ENCODE measurements at places on chromosomes 12 and 14.

GRCh38 chr14:100850841-100851585, 25.1 kb downstream of the MEG3 start:
- DNase-seq = peak; percentile 82

GRCh38 chr14:102849526-102850379, 72.5 kb downstream of the TRAF3 start:
- no peak for DNase-seq

- DNase-seq = no peak
Observed at GRCh38 chr12:5593086-5593485, 161.2 kb downstream of the NTF3 start.

DNA sequence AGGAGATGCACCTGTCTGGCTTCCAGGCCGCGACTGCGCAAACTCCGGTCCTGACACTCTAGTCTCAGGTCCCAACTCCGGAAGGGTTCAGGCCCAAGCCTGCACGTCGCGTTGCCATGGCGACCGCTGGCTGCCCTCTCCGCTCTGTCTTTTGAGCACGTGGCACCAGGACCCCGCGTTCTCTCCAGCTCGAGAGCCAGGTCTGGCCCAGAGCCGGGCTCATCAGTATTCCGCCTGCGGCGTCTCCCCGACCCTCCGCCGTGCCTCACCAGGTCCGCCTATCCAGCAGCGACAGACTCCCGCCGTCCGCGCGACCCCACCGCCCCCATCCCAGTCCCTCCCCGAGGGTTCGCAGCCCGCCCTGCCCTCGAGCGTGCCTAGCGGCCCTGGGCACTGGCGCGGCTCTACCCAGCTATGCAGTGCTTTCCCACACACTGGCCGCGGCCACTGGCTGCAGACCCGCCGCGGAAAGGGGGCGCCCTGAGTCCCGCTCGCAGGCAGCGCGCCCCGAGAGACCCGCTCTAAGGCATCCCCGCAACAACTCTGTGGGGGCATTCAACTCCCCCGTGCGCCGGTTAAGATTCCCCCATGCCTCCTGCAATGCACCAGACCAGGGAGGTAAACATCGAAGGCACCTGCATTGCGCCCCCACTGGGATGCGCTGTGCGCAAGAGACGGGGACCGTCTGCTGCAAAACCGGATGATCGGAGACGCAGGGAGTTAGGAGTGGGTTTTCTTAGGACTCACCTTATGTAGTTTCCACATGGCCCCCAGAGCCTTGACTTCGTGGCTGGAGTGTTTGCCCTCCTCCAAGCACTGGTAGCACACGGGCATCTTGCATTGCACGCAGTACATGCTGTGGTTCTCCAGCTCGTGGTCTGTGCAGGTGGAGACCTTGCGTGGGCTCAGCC, 1.3 kb downstream of the TRIM9 start:
- no peak for DNase-seq

DNA sequence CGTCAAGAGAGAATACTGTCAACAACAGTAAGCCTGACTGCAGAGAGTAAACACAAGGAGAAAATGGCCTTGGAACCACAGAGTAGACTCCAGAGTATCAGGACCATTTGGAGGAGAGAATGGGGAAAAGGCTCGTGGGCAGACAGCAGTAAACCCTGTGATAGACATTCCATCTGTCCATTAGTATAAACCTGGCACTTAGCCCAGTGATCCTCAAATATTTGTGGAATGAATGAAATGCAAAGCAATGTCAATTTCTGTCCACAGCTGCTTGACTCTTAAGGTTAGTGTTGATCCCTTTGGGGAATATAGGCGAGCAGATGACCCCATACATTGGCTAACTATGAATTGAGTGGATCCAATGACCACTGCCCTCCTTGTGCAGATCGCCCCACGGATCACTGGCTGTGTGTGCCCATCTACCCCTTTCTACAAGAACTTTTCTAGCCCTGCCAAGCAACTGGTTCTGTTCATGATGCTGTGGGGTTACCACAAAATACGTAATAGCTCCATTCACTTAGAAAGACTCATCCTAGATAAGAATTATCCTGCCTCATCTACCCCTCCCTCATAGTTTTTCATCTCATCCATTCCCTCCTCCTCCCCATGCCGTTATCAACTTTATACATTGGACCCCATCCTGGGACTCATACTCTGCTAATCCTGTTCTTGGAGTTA, 846.8 kb downstream of the NRXN3 start:
- DNase-seq = no peak

GRCh38 chr12:89650239-89650638, 58.4 kb downstream of the ATP2B1 start:
- DNase-seq = no peak

- DNase-seq = no peak
Observed at GRCh38 chr12:39012870-39013269, 107.5 kb upstream of the CPNE8 start.

DNA sequence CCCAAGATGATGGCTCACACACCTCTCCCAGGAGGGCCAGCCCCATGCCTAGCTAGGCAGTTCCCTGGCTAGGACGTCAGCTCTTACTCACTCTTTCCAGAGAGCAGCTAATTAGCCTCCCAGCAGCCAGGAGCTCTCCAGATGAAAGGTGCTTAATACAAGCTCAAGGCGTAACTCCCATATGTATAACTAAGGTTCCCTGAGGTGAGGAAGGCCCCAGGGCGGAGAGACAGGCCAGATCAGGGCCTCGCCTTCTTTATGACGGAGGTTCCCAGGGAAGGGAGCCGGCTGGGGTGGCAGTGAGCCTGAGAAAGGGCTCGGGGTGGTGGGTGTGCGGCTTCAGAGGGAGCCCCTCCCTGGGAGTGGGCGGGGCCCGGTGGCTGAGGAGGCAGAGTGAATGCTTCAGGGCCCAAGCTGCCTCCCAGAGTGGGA, 26.4 kb upstream of the ZFP36L1 start:
- peak; percentile 38 for DNase-seq

GRCh38 chr12:58648176-58648575, 272.1 kb downstream of the LRIG3 start:
- no peak for DNase-seq

- DNase-seq = peak; percentile 50
Observed at GRCh38 chr14:68911594-68912227, 67.4 kb downstream of the ACTN1 start.

DNA sequence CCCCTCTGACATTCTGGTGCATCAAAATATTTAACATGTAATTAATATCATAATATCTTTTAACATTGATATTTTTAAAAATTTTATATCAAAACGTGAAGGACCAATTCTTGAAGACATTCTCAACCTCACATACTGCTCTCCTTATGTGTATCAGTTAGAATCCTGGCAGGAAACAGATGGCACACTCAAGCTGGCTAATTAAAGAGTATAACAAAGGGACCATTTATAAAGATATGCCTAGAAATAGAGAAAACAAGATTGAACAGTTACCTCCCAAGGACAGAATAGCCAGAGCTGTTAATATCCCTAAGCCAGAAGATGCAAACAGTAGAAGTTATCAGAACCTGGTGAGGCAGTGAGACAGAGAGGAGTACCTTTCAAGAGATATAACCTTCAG, 368.7 kb downstream of the NELL2 start:
- no peak for DNase-seq

DNA sequence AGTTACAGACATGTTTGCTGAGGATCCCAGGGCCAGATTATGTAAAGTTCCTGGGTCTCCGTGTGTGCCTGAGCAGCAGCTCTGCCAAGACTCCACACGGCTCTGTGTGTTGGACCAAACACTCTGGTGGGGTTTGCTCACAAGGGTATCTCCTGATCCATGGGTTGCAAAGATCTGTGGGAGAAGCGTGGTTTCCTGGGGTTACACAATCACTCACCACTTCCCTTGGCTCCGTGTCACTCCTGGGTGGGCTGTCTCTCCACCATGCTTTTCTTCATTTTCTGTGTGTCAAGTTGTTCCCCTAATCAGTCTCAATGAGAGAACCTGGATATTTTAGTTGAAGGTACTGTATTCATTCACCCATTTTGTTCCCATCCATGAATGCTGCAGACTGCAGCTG, 1088.8 kb downstream of the FSCB start:
- no peak for DNase-seq

DNA sequence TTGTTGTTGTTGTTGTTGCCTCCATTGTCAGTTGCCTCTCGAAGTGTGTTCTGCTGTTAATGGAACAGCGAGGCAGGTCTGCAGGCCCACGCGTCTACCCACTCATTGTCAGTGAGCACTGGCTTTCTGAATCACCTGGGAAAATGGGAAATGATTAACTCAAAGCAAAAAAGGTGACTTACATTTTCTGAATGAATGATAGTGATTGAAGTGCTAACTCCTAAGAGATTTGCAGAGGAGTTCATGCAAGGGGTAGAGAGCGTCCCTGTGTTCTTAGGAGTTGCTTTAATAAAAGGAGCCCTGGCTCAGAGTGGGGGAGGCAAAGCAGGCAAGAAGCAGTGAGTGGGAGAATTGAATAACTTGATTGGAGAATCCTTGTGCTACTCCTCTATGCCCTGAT, 177.6 kb downstream of the CAND1 start:
- DNase-seq = no peak

- DNase-seq = no peak
Observed at GRCh38 chr12:64912516-64913255, 88.2 kb downstream of the TBC1D30 start.

DNA sequence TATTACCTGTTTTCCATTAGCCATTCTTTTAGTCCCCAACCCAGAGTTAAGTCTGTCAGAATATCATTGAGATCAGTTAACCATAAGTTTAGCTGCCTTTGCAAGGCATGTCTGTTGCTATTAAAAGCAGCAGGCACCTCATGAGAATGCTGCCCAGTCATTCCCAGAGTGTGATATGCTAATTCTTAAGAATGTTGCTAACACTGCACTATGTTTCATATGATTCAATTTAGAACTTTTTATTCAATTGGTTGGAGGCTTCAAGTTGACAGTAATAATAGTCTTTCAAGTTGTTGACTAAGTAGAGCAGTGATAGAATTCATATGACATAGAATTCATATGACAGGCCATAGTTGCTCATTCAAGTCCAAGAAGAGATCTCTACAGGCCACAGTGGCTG, 292.3 kb downstream of the FUT8 start:
- DNase-seq = no peak

- DNase-seq = no peak
Observed at GRCh38 chr12:98373025-98373554, 142.3 kb upstream of the TMPO start.

DNA sequence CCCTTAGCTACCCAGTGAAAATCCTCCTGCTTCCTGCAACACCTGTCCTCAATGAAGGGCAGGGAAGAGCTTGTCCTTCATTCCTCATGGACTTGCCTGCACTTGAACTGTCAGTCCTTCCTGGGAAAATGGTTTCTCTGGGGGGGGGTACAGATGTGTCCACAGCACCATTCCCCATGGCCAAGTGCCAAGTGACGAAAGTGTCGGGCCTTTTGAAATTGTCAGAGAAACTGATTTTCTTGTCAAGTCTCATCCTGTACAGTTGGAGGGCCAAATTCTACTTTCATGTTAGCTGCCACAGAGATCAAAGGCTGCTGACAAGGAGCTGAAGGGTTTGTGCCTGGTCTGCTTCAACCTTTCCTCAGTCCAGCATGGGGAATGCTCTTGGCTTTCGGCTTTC, 179.5 kb upstream of the PARP11 start:
- no peak for DNase-seq

GRCh38 chr12:18283831-18284230, 22.5 kb downstream of the PIK3C2G start:
- no peak for DNase-seq

DNA sequence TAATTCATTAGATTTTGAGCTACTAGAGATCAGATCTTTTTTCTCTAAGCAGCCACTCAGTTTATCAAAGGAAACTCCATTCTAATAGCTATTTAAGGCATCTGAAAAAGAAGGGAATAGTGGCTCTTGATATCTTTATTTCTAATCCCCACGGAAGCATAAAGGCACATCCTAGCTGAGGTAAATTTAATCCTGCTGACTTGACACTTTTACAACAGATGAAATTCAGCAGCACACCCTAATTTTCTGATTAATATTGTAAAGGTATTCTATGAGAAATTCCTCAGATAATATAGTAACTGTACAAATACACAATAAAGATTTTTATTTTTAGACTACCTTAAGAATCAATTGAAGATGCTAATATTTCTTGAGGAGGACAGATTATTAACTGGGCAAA, 916.4 kb downstream of the TMTC2 start:
- no peak for DNase-seq

DNA sequence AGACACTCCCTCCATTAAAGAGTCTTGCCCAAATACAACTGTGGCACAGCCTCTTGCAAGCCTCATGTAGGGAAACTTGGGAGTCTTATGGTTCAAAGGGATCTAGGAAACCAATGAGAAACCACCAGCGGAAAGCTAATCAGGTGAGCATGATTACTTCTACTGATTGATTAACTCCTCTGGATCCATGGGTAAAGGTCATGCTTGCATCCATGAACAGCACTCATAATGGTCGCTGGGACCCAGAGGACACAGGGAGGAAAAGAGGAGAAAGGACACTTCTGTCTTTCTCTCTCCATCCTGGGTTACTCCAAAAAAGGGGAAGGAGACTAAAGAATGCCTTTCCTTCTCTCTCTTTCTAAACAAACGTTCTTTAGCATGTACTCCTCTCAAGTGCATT, 1397.2 kb downstream of the LRFN5 start:
- no peak for DNase-seq

DNA sequence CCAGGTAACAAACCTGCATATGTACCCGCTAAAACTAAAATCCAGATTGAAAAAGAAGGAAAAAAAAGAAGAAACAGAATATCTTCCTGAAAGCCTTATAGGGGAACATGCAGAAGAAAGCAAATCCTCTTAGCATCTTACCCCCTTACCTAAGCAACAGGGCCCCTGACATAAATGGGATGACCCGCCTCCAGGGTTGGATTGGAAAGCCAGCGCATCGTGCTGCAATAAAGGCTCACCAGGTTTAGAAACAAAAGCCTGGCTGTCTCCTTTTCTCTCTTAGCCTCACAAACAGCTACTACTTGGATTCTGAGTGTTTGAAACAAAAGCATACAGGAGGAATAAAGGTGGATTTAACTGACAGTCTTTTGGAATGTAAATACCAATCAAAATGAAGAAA, 13.8 kb upstream of the ADCK1 start:
- DNase-seq = no peak

- no peak for DNase-seq
Observed at GRCh38 chr12:60704171-60704914, 1108.5 kb downstream of the SLC16A7 start.

DNA sequence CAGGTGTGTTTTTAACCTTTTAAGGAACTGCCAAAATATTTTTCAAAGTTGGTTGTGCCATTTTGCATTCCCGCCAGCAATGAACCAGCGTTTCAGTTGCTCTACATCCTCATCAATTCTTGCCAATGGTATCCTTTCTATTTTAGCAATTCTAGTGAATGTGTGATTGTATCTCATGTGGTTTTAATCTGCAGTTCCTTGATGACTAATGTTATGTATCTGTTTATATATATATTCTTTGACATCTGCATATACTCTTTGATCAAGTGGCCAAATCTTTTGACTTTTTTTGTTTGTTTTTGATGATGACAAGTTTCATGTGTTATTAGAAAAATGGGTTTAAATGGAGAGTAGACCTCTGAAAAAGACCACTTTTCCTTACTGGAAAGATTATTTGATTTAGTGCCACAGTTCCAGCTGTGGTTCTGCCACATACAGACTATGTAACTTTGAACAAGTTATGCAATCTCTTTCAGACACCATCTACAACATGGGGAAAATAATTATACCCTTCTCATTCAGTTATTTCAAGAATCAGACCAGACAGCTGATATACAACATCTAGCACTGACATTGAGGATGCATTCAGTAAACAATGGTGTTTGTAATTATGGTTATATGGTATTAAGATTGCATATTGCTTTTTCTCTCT, 146.3 kb upstream of the CNOT2 start:
- no peak for DNase-seq
